Ascending aorta (tissue), 2 donors: ENCODE measurements at places on chromosomes 4 and X.

DNA sequence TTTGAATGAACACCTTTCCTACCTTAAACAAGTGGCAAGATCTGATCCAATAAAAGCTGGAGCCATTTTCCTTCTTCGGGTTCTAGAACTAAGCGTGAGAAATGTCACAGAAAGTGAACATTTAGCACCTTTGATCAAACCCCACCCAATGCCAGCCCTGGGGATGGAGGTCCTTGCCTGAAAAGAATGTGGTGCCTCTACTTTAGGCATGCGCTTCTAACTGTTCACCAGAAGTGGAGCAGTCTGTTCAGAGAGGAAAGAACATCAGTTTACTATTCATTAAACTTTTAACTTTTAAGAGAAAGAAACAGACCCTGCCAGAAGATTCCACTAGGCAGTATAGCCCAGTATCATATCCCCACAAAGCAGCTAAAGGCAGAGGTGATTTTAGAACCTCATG is 75.9 kb downstream of the INTS12 start:
- no peak overlapping the region for H3K27ac ChIP-seq
- H3K27me3 ChIP-seq = no peaks in the 10 kb centered on the region
- H3K36me3 ChIP-seq = no peaks in the 10 kb centered on the region
- no peak for DNase-seq
- no peaks in the 10 kb centered on the region for H3K4me1 ChIP-seq

DNA sequence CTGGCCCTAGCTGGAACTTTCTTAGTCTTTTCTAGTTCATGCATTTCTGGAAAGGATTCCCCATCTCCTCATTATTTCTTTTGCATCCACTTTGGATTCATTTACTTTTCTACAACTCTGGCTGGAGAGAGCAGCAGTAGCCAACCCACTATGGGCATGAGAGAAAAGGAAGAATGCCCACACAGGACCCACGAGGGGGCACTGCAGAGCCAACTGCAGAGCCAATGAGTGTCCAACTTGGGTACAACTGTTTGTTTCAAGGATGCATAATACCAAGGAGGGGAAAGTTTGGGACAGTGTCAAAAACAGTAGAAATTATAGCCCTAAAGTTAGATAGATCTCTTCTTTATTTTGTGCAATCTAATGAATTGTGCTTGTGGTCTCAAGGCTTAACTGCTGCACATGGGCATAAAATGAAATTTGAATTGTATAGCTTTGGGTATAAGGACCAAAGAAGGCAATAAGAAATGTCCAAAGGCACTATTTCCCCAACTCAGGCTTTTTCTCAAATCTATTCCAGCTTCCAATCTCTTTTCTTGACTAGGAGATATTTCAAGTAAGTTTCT is 230.6 kb downstream of the NSUN7 start:
- H3K27ac ChIP-seq = no peak overlapping the region
- no peaks in the 10 kb centered on the region for H3K4me1 ChIP-seq
- H3K27me3 ChIP-seq = no peaks in the 10 kb centered on the region
- no peak overlapping the region for H3K4me3 ChIP-seq
- no peak for DNase-seq

GRCh38 chrX:130688360-130688759 is 214.6 kb downstream of the ENOX2 start:
- H3K4me1 ChIP-seq = no peaks in the 10 kb centered on the region
- H3K27ac ChIP-seq = no peak overlapping the region
- H3K4me3 ChIP-seq = no peak overlapping the region
- H3K27me3 ChIP-seq = no peaks in the 10 kb centered on the region

DNA sequence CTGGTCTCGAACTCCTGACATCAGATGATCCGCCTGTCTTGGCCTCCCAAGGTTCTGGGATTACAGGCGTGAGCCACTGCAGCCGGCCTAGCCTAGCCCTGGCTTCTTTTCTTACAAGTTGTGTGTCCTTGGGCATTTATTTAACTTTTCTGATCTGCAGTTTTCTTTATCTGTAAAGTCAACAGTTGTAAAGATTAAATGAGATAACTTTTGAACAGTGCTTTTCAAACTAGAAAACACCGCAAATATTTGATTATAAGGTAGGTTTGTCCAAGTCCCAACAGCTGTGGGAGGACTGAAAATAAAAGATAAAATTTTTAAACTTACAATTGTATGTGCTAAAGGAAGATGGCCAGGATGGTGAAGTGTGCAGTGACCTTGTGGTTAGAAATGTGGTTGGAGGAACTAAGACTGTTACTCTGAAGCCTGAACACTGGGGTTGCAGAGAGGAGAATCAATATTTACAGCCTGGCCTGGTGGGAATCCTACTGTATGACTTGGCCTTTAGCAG is 44.8 kb downstream of the GSX2 start:
- no peak overlapping the region for H3K27ac ChIP-seq
- no peak overlapping the region for H3K4me3 ChIP-seq
- H3K27me3 ChIP-seq = no peaks in the 10 kb centered on the region
- no peak for DNase-seq

GRCh38 chr4:147581606-147582350 is 35.4 kb upstream of the TMEM184C start:
- DNase-seq = no peak
- no peaks in the 10 kb centered on the region for H3K4me1 ChIP-seq
- H3K36me3 ChIP-seq = no peaks in the 10 kb centered on the region
- no peak overlapping the region for H3K27ac ChIP-seq

- H3K4me3 ChIP-seq = no peak overlapping the region
- H3K27ac ChIP-seq = no peak overlapping the region
- DNase-seq = no peak
- no peaks in the 10 kb centered on the region for H3K36me3 ChIP-seq
- no peaks in the 10 kb centered on the region for H3K27me3 ChIP-seq
Measured at GRCh38 chr4:108315694-108316093, 147.0 kb upstream of the LEF1 start.

DNA sequence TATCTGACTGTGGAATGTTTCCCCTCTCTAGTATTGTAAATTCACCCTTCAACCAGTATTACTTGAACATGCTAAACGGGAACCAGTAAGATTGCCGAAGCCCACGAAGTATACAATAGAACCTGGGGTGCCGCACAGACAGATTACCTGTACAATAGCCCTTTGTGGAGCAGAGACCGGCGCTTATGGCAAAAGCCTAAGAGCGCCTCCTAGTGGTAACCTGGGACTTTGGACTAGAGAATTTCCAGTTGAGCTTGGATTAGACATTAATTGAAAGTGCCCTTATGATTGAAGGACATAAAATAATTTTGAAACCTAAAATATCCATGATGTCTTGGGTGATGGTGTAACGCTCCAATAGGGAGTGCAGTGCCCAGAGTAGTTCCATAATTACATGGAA is 14.1 kb downstream of the ZNF157 start:
- no peaks in the 10 kb centered on the region for H3K27me3 ChIP-seq
- no peak overlapping the region for H3K4me3 ChIP-seq
- no peak overlapping the region for H3K27ac ChIP-seq
- H3K36me3 ChIP-seq = no peaks in the 10 kb centered on the region
- peak; percentile 84 for DNase-seq

- no peak overlapping the region for H3K4me3 ChIP-seq
- H3K27ac ChIP-seq = no peak overlapping the region
- H3K27me3 ChIP-seq = no peaks in the 10 kb centered on the region
- peaks cover 2% of the 10 kb centered on the region for H3K4me1 ChIP-seq
- no peak for DNase-seq
- H3K36me3 ChIP-seq = no peaks in the 10 kb centered on the region
Measured at GRCh38 chr4:185137233-185137925, 5.7 kb upstream of the SLC25A4 start.

- DNase-seq = no peak
- H3K36me3 ChIP-seq = no peaks in the 10 kb centered on the region
- H3K4me3 ChIP-seq = no peak overlapping the region
- H3K27ac ChIP-seq = no peak overlapping the region
Measured at GRCh38 chr4:144967161-144967560, 130.8 kb downstream of the ANAPC10 start.

DNA sequence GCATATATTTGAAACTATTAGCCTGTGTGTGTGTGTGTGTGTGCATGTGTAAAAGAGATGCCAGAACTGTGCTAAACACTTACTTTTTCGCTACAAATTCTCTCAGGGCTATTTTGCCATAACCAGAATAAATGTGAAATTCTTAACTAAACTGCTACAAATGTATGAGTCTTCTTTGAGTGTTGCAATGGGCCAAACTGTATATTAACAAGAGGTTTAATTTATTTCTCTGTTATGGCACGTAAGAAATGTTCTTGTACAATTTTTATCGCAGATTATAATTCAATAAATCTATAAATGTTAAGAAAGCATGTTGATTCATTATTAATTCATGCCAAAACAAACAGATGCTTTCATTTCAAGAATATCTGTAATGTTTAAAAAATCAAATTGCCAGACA is 454.5 kb upstream of the PCDH7 start:
- H3K27me3 ChIP-seq = no peaks in the 10 kb centered on the region
- DNase-seq = no peak
- H3K27ac ChIP-seq = no peak overlapping the region
- no peak overlapping the region for H3K4me3 ChIP-seq
- H3K36me3 ChIP-seq = no peaks in the 10 kb centered on the region

- peaks cover 68% of the 10 kb centered on the region for H3K36me3 ChIP-seq
Measured at GRCh38 chr4:3193531-3194203, 55.3 kb upstream of the MSANTD1 start.

DNA sequence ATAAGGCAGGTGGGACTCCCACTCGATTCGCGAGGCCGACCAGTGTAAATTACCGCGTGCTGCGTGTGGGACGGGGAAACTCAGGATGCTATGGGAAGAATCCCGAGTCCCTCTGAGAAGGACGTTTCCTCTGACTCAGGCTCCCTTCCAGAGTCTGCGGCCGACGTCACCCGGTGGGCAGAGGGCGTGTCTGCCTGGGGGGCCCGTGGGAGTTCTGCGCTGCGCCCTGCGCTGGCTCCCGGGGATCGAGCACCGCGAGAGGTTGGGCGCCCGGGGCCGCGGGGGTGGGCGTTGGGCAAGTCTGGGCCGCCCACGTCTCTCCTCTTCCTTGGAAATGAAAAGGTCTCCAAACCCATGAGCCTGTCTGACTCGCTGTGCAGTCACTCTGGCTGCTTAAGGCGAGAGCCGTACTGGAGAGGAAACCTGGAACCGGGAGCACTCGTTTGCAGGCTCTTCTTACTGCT is 568 bp downstream of the NIPAL1 start:
- H3K27ac ChIP-seq = no peak overlapping the region
- H3K27me3 ChIP-seq = no peaks in the 10 kb centered on the region
- H3K4me3 ChIP-seq = peak overlapping the region; percentile 69
- no peaks in the 10 kb centered on the region for H3K36me3 ChIP-seq

DNA sequence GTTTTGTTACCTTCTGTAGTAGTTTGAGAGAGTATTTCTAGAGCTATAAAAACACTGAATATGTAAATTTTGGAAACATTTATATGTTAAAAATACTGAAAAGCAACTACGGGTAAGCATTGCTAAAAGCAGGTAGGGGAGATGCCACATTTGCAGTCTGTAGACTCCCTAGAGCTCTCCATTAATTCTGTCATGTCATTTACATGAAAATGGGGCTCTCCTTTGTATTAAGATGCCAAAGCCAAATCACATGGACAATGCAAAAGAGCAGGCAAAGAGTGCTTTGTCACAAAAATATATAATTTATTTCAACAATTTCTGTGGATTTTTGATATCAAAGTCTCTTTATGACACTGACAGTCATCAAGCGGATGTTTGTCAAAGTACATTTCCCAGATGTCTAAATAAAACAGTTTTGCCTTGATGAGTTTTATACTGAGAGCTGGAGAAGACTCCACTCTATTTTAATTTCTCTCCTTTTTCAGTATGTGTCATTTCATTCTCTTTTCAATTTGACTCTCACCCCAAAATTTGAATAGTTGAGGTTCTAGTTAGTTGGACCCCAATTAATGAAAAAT is 51.8 kb downstream of the LDB2 start:
- no peaks in the 10 kb centered on the region for H3K4me1 ChIP-seq
- no peaks in the 10 kb centered on the region for H3K27me3 ChIP-seq

- no peak overlapping the region for H3K4me3 ChIP-seq
- peaks cover 4% of the 10 kb centered on the region for H3K36me3 ChIP-seq
- peak overlapping the region; percentile 21 for H3K27ac ChIP-seq
- DNase-seq = no peak
Measured at GRCh38 chr4:184643731-184644130, 5.5 kb downstream of the CASP3 start.

- no peaks in the 10 kb centered on the region for H3K27me3 ChIP-seq
- H3K36me3 ChIP-seq = no peaks in the 10 kb centered on the region
- no peak overlapping the region for H3K4me3 ChIP-seq
- DNase-seq = no peak
Measured at GRCh38 chr4:184165291-184165690, 52.4 kb downstream of the ENPP6 start.

- no peak overlapping the region for H3K4me3 ChIP-seq
- H3K36me3 ChIP-seq = no peaks in the 10 kb centered on the region
- H3K27me3 ChIP-seq = no peaks in the 10 kb centered on the region
Measured at GRCh38 chr4:154137320-154137905, 348.5 kb upstream of the SFRP2 start.

DNA sequence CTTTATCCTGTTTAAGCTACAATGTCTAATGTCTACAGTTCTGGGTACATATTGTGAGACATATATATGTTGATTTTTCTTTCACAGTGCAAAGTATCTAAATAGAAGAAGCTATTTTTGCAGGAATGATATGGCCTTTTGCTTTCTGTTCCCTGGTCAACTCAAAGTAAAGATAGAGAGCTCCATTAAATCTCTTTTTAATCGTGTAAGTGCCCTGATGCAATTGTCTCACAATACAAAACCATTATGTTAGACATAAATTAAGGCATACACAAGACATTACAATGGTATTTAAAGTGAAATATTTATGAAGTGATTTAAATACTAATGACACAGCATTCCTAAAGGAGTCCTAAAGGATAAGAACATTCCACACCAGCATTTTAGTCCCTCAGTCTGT is 1559.7 kb upstream of the AGA start:
- no peaks in the 10 kb centered on the region for H3K36me3 ChIP-seq
- H3K4me3 ChIP-seq = no peak overlapping the region

GRCh38 chrX:118360429-118361125 is 14.7 kb downstream of the WDR44 start:
- DNase-seq = no peak
- no peaks in the 10 kb centered on the region for H3K36me3 ChIP-seq
- H3K4me1 ChIP-seq = no peaks in the 10 kb centered on the region
- H3K27ac ChIP-seq = no peak overlapping the region
- no peaks in the 10 kb centered on the region for H3K27me3 ChIP-seq
- no peak overlapping the region for H3K4me3 ChIP-seq

- no peak overlapping the region for H3K4me3 ChIP-seq
- H3K27me3 ChIP-seq = no peaks in the 10 kb centered on the region
- no peak for DNase-seq
- no peak overlapping the region for H3K27ac ChIP-seq
- no peaks in the 10 kb centered on the region for H3K4me1 ChIP-seq
Measured at GRCh38 chrX:10649265-10649664, 28.9 kb upstream of the MID1 start.

DNA sequence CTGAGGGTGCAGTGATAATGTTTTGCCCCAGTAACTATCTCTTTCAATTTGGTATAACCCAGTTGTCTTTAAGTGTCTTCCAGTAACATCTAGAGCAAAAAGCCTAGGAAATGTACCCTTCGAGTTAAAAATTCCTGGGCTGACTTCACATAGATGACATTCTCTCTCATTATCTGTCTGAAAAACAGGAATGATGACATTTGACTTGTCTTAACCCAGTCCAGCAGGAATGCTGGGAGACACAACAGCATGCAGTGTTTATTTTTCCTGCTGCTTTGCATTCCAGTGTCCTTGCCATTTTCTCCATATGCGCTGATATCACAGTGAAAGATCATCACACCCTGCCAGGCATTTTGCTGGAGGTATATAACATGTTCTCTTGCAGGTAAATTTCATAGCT is 130.0 kb downstream of the SOWAHB start:
- H3K4me1 ChIP-seq = no peaks in the 10 kb centered on the region
- no peak overlapping the region for H3K4me3 ChIP-seq
- no peaks in the 10 kb centered on the region for H3K27me3 ChIP-seq

- peak; percentile 96 for DNase-seq
- peaks cover 22% of the 10 kb centered on the region for H3K4me1 ChIP-seq
- no peaks in the 10 kb centered on the region for H3K36me3 ChIP-seq
- H3K27me3 ChIP-seq = no peaks in the 10 kb centered on the region
- H3K27ac ChIP-seq = peak overlapping the region; percentile 94
- H3K4me3 ChIP-seq = peak overlapping the region; percentile 97
Measured at GRCh38 chr4:176320340-176320975, 692 bp downstream of the SPCS3 start.
